ENCODE measurements at places on chromosomes 2 and 18.
A peak's percentile ranks its signal among the peaks of the same experiment; 100 is the strongest.

DNA sequence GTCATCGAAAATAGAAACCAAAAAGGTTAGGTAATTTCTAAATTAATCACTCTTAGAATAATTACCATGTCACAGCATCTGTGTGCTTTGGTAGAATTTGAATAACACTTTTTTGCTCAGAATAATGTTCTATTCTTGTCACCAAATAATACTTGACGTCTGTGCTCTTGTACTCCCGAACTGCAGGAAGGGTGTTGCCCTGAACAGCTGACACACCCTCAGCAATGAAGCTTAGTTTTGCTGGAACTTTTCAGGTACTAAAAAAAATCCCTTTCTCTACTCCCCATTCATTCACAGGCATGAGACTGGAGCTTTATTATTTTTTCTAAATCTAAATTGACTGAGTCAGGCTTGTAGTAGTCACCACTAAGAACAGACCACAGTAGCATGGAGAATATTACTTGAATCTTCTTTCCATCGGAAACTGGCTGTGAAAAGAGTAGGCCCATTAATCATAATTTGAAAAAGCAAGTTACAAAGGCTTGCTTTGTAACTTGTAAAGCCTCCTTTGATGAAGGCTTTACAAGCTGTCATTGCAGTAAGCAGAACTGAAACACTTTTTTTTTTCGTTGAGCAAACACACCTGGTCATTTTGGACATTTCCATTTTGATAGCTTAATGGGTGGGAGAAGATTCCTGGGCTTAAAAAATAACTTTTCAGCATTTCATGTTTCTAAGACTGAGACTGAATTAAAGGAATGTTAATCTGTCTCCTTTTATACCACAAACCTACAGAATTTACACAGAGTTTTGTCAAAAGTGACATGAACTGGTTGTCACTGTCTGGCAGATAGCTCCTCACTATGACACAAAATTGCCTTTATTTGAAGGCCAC is 70.3 kb upstream of the PELI1 start:
- no peak for DNase-seq

DNA sequence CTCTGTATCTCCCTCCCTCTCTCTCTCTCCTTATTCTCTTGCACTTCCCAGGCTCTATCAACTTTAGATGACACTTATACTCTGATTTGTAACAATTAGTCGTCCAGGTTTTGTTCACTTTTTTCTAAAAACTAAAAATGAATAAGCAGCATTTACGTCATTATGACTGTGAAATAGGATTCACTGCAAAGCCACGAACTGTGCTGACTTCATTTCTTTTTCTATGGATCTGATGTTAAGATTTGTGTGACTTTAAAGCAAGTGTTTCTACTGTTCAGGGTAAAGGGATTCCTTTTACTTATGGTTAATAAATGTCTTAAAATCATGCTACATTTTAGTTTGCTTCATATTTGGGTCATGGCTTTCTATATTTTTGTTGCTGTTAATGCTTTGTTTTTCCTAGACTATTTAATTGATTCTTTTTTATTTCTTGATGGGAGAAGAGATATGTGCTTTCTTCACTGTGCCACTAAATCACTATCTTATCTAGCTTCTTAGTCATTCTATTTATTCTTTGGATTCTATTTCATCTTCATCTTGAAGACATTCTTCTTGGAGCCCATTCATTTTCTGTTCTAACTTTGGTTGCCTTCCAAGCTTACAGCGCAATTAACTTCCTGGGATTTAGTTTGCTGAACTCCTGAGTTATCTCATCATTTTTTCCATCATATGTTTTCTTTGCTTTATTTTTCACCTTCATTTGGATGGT is 480.4 kb upstream of the TRIB2 start:
- no peak for DNase-seq

DNA sequence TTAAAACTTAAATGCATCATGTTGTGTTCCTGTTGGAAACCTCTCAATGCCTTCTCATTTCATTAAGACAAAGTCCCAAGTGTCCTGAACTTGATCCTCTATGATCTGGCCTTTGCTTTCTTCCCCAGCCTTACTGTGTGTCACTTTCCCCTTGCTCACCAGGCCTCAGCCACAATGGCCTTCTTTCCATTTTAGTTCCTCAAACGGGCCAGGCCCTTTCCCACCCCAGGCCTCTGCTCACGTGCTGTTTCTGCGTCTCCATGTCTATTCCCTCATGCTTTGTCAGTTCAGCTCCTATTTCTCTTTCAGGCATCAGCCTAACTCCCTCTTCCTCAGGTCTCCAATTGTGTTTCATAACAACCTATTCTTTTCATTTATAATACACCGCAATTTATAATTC is 19.5 kb downstream of the CXCR4 start:
- no peak for DNase-seq

DNA sequence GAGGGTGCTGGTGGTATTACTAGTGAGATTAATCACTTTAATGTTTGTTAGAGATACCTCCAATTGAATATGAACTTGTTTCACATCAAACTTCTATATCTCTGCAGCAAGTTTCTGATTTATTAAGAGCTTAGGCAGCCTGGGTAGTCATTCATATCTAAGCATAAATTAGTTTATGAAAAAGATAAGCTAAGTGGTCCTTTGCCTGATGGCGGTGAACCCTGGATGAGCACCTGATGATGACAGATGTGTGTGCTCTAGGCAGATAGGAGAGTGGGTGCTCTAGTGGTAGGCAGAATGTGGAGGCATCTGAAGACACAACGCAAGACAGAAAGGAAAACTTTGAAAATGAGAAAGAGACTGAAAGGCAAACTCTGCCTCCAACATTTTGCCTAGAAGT is 5.0 kb downstream of the FKBP7 start:
- no peak for DNase-seq

DNA sequence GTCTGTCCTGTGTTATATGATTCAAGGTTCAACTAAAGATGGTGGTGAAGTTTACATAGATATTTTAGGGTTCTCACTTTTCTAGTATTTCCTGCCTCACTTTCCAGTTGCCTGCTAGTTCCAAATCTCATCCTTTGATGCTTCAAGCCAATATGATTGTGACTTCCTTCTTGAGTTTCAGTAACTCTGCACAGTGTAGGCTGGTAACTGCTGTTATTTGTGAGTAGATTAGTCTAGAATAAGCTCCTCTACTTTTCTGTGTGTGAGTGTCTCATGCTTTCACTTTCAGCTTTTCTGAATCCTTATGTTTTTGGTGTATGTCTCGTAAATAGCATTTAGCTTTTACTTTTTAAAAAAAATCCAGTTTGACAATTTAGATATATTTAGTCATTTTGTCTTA is 42.6 kb downstream of the GALNT1 start:
- no peak for DNase-seq

DNA sequence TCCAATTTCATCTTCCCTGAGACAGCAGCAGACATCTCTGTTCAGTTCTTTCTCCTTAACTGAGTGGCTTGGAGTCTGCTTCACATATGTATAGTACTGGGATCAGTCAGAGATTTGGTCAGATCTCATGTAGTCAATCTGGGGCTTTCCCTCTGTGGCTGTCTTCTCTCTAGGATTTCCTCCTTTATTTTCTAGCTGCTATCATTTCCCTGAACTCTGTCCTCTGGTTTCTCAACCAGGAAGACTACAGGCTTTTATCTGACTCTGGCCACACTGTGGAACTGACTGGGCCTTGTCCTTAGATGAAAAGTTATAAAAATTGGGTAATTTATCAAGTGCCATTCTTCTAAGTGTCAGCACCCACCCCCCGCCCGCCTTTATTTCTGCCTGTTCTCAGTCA is 121.0 kb downstream of the RAPGEF4 start:
- no peak for DNase-seq

- no peak for DNase-seq
Measured at GRCh38 chr18:21303895-21304294, 61.9 kb downstream of the GREB1L start.

DNA sequence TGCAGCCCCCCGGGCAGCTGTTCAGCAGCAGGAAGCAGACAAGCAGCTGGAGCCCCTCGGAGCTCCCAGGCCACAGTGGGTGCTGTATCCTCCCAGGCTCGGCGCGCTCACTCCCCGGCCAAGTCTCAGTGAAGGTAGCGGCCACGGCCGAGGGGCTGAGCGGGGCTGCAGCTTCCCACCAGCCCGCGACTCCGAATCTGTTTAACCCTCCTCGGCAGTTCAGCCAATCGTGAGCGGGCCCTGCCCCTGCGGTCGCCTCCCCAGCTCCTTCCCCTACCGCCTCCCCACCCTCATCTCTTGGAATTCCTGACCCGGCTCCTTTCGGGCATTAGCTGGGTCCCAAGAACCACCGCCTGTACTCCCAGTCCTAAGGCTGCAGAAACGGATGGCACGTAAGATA is at the start of gene RESP18:
RESP18 (minus strand) TSS at position 203 of the 400 bp plus-strand sequence.
- DNase-seq: no peak

DNA sequence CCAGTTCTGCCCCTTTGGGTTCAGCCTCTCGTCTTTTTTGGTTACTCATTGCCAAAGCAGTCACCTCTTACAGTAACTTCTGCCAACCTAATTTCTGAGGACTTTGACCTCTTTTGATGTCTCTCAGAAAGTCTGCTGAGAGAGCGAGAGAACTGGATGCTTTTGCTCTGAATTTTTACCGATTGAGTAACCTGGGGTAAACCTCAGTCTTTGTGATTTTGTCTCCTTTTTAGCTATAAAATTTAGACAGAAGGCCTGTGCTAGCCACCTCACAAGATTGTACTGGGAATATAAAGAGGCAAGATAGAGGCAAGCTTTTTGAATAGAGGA is 34.8 kb upstream of the IL1R1 start:
- no peak for DNase-seq

GRCh38 chr2:43426305-43427031 is 169.4 kb downstream of the THADA start:
- peak; percentile 88 for DNase-seq

DNA sequence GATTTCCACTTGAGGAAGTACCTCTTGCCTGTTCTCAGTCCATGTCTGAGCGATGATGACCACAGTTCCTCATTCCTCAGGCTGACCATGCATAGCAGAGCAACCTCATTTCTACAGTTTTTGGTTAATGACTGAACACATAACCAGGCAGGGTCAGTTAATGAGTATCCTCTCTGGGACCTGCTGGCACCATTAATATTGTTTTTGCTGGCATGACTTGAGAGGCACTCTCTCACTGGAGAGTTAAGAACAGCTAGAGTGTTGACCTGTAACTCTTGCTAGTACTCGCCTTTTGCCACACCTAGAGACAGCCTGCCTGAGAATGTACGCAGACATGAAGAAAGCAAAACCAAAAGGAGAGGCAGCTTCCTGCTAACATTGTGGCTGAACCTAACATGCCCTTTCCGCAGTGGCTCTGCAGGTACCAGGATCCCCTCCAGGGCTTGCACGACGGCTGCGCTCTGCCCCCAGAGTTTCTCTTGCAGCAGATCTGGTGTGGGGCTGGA is 23.9 kb downstream of the PECR start:
- DNase-seq: no peak

- DNase-seq: no peak
Measured at GRCh38 chr2:196291873-196292800, 120.8 kb upstream of the STK17B start.

DNA sequence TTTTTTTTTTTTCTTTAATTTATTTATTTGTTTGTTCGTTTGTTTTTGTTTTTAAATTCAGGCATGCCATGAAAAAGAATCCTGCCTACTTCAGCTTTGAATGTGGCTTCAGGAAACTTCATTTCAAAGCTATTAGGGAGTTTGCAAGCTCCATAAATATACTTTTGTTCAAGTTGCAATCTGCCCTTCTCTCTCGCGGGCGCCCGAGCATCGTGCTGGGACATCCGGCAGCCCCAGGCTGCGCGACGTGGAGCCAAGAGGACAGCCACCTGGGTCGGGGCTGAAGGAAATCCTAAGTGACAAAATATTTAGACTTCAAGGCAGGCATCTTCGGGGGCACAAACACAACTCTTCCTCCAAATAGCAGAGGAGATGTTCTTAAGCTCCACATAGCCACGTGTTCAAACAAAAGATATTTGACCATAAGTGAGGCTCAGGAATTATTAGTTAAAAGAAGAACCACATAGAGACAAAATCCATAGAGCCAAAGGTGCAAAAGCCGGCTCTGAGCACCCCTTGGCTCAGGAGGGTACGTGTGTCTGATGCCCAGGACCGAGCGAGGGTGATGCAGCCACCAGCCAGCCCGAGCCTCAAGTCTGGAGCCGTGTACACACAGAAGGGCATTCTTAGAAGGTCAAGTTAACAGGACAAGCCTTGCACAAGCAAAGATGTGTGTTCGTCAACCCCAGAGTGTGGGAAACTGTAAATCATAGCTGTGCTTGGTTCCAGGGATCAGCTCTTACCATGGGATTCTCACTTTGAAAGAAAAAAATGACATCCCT is 256.5 kb upstream of the SALL3 start:
- DNase-seq: no peak

DNA sequence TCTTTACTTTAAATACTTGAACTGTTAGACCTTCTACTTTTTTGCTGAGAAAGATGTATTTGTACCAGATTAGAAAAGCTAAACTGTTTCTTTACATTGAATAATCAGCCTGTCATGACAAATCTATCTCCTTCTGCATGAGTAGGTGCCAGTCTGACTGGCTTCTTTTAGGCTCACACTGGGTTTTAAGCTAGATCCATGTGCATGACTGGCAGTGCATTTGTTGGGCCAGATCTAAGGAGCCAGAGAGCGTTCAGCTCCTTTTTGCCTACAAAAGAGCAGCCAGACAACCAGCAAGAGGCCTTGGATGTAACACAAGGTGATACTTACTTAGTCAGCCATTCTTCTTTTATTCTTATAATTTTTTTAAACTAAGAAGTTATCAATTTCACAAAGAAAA is 82.0 kb upstream of the OTX1 start:
- DNase-seq: no peak

- no peak for DNase-seq
Measured at GRCh38 chr2:78061301-78061700, 539.1 kb upstream of the LRRTM4 start.

DNA sequence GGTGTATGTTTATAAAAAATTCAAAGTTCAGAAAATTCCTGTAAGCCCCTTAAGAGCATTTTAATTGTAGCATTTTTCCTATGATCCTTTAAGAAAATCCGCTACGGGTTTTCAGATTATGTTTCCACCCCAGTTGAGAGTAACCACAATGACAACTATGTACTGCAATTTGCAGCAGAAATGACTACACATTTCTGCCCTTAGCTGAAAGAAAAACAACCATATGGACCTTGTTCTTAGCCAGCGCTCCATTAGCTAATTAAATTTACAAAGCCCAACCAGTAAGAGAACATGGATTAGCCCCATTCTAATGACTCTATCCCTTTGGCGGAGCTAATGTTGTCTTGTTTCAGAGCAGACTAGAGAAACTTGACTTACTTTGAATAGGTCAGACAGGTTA is 247.6 kb downstream of the SLC8A1 start:
- no peak for DNase-seq

DNA sequence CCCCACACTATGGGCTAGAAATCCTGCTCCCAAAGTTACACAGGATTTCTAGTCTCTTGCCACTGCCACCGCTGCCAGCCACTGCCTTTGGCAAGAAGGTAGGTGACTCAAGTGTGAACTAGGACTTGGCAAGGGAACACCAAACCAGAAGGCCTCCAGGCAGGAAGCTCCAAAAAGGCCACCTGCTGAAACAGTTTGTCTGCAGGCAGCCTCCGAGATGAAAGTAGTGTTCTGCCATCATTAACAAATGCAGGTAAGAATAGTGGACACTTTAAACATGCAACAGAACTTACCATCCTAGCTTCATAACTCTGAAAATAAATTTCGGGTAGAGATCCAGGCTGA is 3.9 kb downstream of the ANKRD44 start:
- no peak for DNase-seq

- no peak for DNase-seq
Measured at GRCh38 chr2:200404615-200405014, 98.1 kb downstream of the SPATS2L start.

GRCh38 chr2:5587766-5588165 is 104.4 kb upstream of the SOX11 start:
- no peak for DNase-seq

Data from A673 (cell line).